ENCODE measurements at places on chromosomes 1 and 21. TPM values are rescaled to one million over a fixed set of nuclear protein-coding genes. Genes with fewer than 3 reads are reported as not detected.

- no peak for DNase-seq
These were observed 2.1 kb downstream of the SASS6 start for GRCh38 chr1:100130552-100131077.

DNA sequence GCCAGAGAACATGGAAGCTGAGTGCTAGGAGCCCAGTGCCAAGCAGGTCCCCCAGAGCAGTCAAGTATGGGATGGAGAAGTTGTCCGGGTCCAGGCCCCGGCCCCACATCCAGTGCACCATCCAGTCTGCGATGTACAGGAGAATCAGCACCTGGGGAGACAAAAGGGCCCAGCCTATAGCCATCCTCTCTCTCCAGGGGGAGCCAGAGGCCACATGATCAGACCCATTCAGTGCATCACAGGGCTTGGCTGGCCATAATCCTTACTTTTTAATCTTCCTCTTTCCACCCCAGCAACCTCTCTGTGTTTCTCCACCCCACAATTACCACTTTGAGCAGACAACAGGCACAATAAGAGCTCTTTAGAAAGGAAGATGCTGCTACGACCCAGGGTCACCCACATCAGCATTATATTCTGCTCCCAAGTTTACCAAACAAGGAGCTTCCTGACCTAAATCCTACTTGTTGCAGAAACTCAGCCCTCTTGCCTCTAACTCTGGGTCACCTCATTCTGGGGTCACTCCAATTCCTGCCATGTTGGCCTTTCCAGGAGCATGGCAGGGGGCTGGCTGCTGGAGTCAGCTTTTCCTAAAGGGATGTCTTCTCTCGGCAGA lies 16.4 kb upstream of the RAB29 start:
- no peak for DNase-seq

GRCh38 chr1:32861904-32862695 lies 8.6 kb downstream of the FNDC5 start:
- DNase-seq, result no peak

LCE2C gene
- total RNA-seq, result not detected

PLPPR5 gene
- not detected for total RNA-seq

KLHDC7A gene
- total RNA-seq, result 0.13 TPM

GRCh38 chr1:108957888-108958287 lies 5.4 kb downstream of the CLCC1 start:
- no peak for DNase-seq

DDX59 gene
- total RNA-seq, result 17.7 TPM

DNA sequence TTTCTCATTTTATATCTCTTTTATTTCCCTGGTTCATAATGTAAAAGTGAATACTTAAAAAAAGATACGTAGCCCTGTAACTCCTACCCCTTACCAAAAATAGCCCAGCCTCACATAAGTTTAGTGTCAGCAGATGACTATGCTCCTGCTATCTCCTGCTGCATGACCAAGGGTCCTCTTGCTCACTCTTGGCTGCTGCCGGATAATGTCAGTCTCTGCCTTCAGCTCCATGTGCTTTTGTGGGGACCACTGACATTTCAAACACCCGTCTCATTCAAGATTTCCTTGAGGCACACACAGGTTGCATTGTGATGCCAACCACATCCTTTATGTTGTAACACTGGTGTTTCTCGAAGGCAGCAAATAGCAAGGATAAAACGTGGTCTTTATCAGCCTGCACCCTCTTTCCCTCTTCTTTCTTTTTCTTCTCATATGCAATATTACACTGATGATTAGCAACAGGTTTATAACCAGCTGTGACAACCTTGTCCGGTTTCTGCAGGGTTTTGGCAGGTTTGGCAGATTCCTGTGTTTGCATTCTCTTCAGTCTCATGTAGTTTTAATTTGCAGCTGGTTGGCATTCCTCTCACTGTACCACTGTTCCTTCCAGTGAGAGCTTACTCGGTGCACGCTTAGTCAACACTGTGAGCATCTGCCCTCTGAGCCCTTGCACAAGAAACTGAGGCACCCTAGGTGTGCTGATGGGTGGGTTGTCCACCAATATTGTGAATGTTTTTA lies 62.2 kb downstream of the ZNF684 start:
- no peak for DNase-seq

DNA sequence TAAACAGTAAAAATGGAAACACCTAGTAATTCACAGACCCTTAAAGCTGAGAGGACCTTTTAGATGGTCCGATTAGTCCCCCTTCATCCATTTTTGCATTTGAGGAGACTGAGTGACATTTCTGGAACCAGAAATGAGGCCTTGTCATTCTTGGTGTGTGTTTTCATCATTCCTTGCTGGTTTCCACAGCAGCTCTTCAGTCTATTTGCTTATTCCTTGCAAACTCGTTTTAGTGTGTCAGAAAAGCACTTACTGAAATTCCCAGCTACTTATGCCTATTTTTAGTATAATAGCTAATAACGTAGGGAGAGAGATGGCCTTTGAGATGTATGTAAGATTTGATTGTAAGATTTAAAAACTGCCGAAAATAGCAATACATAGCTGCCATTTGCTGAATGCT lies 70.9 kb downstream of the VPS13D start:
- DNase-seq, result no peak

RNU1-1 gene
- total RNA-seq, result 2,378 TPM

GMEB1 gene
- total RNA-seq, result 13.0 TPM

EFNA3 gene
- 17.4 TPM for total RNA-seq

SPATA21 gene
- total RNA-seq, result 0.22 TPM

GRCh38 chr1:17199267-17200044 lies 5.5 kb upstream of the PADI1 start:
- peak; percentile 9 for DNase-seq

SAMD11 gene
- total RNA-seq, result 2.7 TPM

SLC9C2 gene
- not detected for total RNA-seq

- no peak for DNase-seq
These were observed 390.9 kb upstream of the ADGRL2 start for GRCh38 chr1:81409780-81410274.

GRCh38 chr1:20281801-20282200 lies 8.9 kb upstream of the VWA5B1 start:
- DNase-seq, result no peak

GRCh38 chr1:28642056-28642846 lies 616 bp downstream of the TAF12 start:
- DNase-seq, result no peak

ATXN7L2 gene
- total RNA-seq, result 2.5 TPM

C1orf94 gene
- total RNA-seq, result not detected

- no peak for DNase-seq
These were observed 38.7 kb downstream of the RRAGC start for GRCh38 chr1:38820860-38821259.

- peak; percentile 27 for DNase-seq
These were observed 37.7 kb upstream of the IPO9 start for GRCh38 chr1:201791051-201791778.

GRCh38 chr1:221993444-221993948 lies 251.6 kb upstream of the DUSP10 start:
- no peak for DNase-seq

GRCh38 chr1:41907446-41907845 lies 11.3 kb downstream of the HIVEP3 start:
- DNase-seq, result no peak

TNFAIP8L2 gene
- 2.8 TPM for total RNA-seq

DNA sequence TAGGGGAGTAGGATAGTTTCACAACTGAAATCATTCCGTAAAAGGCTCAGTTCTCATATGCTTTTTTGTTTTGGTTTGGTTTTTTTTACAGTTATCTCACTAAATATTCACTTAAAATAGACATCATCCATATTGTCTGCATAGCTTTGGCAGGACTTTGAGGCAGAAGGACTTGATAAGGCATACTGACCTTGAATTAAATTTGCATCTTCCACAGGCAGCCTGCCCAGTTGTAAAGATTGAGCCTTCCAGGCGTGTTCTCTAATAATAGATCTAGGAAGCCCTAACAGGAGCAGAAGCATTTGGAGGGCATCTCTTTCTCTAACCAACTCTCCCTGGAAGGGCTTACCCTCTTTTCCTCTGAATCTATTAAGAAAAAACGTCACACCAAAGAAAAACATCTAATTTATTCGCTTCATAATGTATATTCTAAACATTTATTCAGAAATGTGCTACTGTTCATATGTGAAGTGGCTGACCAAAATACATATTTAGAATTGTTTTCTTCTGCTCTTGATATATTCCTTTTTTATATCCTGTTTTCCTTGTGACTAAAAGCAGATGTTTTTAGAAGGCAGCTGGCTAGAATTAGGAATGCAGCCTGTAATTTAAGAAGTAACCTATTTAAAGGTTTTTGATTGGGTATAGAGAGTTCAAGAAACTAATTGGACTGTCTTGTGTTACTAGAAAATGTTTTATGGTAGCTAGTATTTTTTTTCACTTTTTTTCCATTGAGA lies 20.2 kb downstream of the DESI2 start:
- DNase-seq, result no peak

GRCh38 chr1:196698993-196699392 lies 47.1 kb downstream of the CFH start:
- DNase-seq, result no peak

- DNase-seq, result no peak
These were observed 6.3 kb downstream of the EXTL1 start for GRCh38 chr1:26027716-26028489.

GRCh38 chr1:218298398-218298797 lies 13.3 kb downstream of the RRP15 start:
- DNase-seq, result no peak

- DNase-seq, result no peak
These were observed 126.2 kb upstream of the DAB1 start for GRCh38 chr1:57550092-57550491.
